ENCODE measurements at places on chromosomes 7 and 10.

- no peak for DNase-seq
These were observed 431.3 kb downstream of the GALNT17 start for GRCh38 chr7:71563276-71563675.

DNA sequence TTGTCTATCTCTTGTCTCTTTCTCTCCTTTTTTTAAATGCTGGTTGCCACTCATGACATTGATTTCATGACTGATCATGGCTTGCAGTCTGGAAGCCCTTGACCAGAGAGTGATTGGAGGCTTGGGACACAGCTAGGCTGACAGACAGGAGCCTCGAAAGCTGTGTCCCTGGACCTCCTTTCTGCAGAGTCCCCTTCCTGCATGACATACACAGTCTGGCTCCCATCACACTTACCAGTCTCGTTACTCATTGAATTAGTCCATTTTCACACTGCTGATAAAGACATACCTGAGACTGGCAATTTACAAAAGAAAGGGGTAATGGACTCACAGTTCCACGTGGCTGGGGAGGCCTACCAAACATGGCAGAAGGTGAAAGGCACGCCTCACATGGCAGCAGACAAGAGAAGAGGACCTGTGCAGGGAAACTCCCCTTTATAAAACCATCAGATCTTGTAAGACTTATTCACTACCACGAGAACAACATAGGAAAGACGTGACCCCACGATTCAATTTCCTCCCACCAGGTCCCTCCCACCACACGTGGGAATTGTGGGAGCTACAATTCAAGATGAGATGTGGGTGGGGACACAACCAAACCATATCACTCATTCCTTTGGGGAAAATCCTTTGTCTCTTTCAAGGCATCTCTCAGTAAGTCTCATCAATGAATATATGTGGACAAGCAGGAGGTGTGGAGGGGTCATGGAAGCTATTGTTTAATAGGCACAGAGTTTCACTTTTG is 102.3 kb downstream of the TBXAS1 start:
- DNase-seq = no peak

DNA sequence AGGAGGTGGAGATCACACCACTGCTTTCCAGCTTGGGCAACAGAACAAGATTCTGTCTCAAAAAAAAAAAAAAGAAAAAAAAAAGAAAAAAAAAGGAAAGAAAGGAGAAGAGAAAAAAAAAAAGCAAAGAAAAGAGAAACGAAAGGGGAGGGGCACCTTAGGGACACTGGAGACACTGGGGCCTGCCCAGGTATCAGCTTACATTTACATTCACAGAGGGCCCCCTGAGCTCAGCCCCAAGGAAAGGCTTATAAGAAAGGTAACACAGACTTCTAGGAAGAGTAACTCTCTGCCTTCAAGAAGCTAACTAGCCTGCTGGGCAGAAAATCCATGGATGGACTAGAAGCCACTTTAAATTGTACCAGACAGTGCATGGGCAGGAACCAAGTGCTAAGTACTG is 108.8 kb downstream of the NPY start:
- no peak for DNase-seq

- DNase-seq = no peak
These were observed 154.0 kb downstream of the CUX1 start for GRCh38 chr7:101971457-101971856.

- no peak for DNase-seq
These were observed 49.0 kb downstream of the ALOX5 start for GRCh38 chr10:45422866-45423659.

DNA sequence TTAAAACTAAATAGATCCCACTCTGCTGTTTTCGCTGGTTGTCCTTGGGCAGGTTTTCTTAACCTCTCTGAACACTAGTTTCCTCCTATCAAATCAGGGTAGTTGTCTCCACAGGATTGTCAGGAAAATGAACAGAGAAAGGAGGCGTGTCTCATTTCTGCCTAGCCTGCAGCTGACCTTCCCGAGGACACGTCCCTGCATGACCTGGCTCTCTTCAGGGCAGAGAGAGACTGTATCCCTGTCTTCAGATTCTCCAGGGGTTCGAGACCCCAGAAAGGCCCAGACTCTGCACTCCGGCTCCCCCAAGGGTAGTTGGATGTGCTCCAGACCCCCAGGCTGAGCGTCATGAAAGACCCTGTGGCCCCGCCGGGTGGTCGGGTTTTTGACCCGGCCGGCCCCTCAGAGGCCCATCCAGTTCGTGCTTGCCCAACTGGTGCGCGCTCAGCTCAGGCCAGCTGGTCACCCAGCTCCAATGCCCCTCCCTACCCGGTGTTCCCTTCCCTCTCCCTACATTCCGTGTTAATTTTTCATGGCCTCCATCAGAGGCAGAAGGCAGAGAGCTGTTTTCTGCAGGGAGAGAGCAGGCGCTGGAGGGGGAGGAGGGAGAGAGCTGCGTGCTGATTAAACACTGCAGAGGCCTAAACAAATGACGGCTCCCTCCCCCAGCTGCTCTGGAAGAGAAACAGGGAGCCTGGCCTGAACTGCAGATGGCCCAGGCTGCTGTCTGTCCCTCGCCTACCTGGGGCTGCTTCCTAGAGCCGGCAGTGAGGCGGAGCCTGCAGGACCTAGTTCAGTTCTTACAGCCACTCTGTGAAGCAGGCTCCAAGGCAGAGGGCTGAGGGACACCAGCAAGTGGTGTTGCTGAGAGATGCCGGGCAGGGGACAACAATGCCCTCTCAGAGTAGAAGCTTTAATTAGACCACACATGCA is 86.2 kb upstream of the PPIF start:
- DNase-seq = peak; percentile 51

DNA sequence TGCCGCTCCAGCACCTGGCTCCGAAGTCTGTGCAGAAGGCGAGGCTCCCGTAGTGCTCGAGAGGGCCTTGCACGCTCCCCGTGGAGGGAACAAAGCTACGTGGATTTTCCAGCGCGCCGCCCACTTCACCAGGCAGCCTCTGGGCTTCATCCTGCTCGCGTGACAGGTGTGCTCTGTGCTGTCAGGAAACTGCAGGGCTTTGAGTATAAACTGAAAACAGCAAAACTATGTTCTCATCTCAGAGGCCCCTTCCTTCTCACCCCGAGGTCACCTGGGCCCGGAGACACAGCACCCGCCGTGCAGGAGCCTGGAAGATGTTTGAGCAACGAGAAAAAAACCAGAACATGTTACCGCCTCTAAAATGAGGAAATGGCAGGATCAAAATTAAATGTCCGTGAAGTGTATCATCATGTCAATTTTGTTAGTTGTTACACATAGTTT is 17.6 kb upstream of the GPR146 start:
- peak; percentile 42 for DNase-seq

DNA sequence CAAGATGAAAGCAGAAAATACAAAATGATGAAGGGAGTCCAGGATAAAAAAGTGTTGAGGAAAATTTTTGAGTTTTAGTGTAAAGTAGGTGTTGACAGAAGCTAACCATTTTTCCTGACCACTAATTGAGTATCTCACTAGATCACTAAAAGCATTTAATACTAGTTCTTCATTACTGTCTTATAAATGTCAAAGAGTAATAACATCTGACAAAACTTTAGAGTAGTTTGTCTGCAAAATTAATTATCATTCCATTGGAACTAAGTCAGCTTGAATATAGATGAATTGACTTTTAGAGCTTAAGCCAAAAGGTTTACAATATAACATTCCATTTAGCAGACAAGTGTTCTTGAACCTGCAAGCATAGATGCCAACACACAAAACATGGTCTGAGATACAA is 232.9 kb downstream of the FOXP2 start:
- DNase-seq = no peak

DNA sequence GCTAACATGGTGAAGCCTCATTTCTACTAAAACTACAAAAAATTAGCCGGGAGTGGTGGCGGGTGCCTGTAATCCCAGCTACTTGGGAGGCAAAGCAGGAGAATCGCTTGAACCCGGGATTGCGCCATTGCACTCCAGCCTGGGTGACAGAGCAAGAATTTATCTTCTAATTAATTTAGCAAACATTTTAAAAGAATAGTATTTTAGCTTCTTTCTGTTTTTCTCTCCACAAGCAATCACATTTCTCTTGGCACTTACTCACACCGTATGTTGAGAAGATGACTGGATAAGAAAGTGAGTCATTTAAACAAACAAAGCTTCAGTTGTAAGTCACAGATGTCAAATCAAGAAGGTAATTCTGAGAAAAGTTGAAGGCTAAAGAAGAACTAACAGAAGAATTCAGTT is 264.0 kb downstream of the ARL4A start:
- DNase-seq = no peak

DNA sequence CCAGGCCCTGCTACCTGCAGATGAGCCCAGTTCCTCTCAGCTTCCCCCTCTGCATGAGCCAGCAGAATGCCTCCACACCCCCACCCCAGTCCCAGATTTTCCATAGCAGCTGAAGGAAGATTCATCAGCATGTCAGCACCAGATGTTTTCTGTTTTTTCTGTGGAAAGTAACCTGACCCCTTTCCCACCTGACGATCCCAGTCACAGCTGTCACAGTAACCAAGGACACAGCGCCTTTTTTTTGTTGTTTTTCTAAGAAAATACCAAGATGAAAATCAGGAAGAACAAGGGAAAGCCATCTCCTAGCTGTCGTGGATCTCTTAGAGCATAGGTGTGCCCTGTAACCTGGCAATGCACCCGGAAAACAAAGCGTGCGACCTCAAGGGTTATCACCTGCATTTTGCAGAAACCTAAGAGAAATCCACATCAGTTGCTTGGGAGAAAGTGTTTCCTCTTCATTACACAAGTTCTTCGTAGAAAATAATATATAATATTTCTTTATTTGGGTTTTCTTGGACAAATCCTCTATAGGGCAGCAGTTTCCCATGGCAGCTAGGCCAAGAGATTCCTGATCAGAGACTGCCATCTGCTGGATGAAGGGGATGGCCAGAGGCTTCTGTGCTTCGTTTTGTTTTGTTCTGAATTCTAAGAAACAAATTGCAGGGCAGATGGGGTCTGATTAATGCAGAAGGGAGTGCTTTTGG is 401.9 kb downstream of the TNS3 start:
- DNase-seq = peak; percentile 50

DNA sequence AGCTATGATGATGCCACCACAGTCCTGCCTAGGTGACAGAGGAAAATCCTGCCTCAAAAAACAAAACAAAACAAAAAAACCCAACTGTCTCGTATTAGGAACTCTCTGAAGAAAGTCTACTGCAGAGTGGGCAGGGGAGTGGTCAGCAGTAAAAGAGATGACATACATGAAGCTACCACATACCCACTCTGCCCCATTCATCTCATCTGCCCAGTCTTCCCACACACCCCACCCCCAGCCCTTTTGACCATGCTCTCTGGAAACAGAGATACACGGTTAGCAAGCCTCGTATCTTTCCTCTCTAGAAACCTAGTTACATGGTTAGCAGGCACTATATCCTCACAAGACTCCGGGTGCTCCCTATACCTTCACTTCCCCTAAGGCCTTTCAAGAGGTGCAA is 8.3 kb downstream of the SLC37A3 start:
- DNase-seq = peak; percentile 14

- DNase-seq = no peak
These were observed 111.9 kb upstream of the RPA3 start for GRCh38 chr7:7830122-7830878.

DNA sequence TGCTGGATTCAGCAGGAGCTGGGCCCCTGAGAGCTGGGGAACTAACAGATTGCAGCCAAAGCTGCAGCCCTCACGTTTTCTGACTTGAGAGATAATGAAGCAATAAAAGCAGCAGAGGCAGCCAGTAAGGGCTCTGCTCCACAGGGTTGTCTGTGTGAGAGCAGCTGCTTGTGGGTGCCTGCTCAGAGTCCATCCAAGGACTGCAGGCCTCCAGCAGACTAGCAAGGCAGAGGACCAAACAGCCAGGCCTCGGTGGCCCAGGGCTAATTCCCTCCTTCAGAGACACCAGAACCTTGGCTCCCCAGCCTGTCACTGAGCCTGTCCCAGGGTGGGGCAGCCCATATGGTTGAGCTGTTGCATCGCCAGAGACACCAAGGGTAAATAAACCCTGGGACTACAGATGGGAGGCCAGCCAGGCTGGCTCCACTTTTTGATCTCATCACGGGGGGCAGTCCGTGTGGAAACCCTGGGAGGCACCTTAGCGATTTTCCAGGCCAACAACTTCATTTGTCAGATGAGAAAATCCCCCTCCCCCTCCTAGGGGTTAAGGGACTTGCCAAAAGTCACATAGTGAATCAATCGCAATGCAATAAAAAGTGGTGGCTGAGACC is 229.2 kb downstream of the WDR11 start:
- no peak for DNase-seq

DNA sequence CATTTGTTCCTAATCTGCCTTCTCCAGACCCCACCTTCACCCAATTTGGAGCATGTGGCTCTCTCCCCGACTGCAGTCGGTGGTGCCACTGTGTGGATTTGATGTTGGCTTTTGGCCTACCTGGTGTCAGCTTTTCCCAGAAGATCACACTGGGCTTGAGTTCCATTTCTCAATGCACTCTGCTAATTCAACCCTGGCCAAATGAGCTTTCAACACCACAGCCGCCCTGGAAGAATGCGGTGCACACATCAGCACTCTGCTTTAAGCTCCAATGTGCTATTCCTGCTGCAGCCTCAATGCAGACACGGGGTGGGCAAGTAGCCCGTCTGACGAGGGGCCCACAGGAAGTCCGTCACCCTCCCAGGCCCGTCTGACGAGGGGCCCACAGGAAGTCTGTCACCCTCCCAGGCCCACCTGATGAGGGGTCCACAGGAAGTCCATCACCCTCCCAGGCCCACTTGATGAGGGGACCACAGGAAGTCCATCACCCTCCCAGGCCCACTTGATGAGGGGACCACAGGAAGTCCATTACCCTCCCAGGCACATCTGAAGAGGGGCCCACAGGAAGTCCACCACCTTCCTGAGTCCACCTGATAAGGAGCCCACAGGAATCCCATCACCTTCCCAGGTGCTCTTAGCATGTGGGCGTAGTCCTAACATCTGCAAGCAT is 64.4 kb downstream of the ASB13 start:
- DNase-seq = no peak

GRCh38 chr7:113085781-113086390 is 741 bp downstream of the GPR85 start:
- DNase-seq = no peak

DNA sequence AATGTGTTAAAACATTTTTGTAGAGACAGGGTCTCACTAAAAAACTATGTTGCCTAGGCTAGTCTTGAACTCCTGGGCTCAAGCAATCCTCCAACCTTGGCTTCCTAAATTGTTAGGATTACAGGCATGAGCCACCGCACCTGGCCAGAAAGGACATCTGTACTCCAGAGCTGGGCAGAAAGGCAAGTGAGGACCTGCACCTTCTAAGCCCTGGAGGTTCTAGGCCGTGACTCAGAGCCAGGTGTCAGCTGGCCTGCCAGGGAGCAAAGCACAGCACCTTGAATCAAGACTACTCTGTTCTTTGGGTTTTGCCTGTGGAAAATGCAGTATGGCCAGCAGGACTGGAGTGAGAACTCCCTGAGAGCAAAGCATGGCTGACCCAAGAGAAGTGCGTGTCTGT is 396.5 kb downstream of the ADRA2A start:
- no peak for DNase-seq

GRCh38 chr10:126087153-126087680 is 190.9 kb downstream of the FANK1 start:
- no peak for DNase-seq

DNA sequence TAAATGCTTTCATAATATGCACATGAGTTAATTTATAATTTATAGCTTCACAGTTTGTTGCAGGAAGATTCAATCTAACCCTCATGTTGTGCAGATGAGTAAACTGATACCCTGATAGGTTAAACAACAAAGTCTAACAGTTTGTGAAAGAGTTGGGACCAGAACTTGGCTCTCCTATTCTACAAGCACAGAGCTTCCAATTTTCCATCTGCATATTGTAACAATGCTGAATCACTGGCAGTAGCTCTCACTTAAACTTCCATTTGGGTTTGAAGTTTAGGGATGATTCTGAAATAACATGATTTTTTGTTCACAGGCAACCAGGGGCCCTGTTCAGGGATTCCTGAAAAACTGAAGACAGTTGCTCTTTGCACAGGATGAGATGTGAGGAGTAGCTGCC is 179.3 kb downstream of the XPNPEP1 start:
- DNase-seq = no peak

Data from germinal center (tissue), 1 donor.